Stimulated activated CD8-positive, alpha-beta memory T cell treated with anti-CD3 and anti-CD28 coated beads, Interleukin-4, amount 100 ng/mL, for 1 hour (primary cell): ENCODE measurements at places on chromosomes 1 and 21.

DNA sequence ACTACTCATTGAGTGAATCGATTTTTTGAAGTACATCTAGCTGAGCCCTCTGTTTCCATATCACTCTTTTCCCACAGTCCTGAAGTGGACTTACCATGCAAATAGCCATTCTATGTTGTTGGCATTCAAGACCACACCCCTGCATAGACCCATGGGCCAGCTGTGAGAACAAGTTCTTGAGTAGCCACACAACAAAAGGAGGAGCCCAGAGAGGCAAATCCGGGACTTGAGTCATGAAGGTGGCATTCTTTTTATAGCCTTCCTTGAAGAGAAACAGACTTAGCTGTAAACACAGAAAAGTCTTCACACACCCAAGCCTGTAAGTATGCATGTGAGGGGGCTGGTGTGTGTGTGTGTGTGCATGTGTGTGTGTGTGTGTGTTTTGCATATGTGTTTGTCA lies 13.8 kb upstream of the SPRR5 start:
- no peak for DNase-seq

DNA sequence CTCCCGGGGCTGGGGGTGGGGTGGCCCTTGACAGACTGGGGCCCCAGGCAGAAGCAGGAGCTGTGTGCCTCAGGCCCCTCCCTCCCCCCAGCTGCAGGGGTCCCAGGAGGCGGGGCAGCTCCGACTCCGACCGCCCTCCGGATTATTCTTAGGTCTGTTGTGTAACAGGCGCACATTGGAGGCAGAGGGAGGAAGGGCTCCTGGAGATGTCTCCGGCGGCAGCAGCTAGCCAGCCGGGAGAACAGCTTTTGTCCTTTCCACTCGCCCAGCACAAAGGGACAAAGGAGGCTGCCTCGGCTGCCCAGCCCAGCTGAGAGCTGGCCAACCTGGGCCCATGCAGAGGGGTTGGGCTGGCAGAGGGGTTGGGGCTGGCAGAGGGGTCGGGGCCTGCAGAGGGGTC lies 29.7 kb upstream of the PLCH2 start:
- DNase-seq = no peak

DNA sequence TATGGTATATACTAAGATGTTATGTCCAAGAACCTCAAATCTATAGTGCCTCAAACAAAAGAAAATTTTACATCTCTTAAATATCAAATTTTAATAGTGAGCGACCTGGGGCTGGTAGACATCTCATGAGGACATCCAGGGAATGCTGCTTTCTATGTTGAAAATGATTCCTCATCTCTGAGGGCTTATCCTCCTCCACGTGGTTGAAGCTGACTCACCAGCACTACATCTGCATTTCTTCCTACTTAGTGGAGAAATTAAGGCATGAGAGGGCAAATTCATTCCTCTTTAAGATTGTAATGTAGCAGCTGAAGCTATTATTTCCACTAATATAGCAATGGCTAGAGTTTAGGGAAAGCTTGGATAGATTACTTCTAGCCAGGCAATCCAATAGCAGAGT lies 529.5 kb downstream of the COL11A1 start:
- no peak for DNase-seq

DNA sequence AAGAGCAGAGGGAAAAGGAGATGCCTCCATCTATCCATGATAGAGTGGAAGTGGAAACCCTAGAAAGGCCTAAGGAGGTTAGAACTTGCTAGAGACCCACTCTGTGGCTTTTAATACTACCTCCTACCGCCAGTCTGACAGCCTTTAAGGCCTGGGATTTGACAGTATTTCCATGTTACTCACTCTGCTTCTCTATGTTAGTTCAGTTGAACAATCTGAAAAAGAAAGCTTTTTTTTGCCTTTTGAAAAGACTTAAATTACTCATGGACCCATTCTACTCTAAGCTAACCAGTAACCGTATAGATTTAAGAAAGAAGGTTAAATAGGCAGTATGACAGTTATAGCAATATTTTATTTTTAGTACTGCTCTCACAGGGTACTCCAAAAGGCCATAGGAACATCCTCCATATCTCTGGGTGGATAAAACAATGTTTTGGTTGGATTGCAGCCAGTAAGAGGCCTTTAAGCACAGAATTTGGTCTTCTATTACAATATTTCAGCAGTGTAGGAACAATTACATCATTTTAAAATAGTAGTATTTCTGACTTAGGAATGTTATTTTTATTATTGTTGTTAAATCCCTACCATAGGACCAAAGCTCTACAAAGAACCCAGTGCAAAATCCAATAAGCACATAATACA lies 15.9 kb upstream of the GPR25 start:
- DNase-seq = no peak

DNA sequence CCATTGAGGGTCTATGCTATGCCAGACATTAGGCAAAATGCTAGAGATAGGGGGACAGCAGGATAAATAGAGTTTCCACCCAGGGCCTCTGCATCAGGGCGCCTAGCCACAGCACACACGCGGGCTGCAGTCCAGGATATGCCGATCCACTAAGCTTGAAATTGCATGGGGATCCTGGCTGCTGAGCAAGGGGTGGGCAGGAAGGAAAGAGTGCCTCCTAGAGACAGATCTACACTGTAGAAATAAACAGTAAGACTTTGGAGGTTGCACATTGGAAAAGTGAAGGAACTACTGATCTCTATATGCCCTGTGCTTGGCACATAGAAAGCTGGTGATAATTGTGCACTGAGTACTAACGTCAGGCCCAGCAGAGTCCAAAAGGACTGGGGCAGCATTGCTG lies 411.1 kb downstream of the PRDM2 start:
- DNase-seq = no peak

DNA sequence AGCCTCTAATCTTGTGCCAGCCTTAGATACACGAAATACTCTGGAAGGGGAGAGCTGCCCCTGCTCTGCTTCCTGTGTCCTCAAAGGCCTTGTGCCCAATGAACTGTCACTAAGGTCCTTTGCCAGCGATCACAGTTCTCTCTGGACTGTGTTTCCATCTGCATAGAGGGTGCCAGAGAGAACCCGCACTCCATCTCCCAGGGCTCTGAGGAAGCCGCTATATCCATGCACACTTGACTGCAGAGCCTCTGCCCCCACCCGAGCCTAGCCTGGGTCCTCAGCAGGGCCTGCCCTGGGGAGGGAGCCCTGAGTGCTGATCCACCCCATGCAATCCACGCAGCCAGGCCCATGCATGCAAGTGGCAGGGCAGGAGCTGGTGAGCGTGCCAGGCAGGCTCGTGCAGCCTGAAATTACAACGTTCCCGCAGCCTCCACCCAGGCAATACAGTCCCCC lies 30.6 kb upstream of the KIF21B start:
- DNase-seq = no peak

- DNase-seq = no peak
Measured at GRCh38 chr1:210715072-210715471, 386.4 kb downstream of the HHAT start.

DNA sequence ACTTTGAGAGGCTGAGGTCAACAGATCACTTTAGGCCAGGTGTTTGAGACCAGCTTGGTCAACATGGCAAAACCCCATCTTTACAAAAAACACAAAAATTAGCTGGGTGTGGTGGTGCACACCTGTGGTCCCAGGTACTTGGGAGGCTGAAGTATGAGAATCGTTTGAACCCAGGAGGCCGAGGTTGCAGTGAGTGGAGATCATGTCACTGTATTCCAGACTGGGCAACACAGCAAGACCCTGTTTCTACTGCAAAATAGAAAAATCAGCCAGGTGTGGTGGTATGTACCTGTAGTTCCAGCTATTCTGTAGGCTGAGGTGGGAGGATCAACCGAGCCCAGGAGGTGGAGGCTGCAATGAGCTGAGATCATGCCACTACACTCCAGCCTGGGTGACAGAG lies 4.2 kb upstream of the INTS3 start:
- DNase-seq = no peak

- no peak for DNase-seq
Measured at GRCh38 chr1:204714194-204714860, 28.8 kb upstream of the LRRN2 start.

GRCh38 chr21:45109831-45110492 lies 35.6 kb downstream of the ADARB1 start:
- peak; percentile 9 for DNase-seq

DNA sequence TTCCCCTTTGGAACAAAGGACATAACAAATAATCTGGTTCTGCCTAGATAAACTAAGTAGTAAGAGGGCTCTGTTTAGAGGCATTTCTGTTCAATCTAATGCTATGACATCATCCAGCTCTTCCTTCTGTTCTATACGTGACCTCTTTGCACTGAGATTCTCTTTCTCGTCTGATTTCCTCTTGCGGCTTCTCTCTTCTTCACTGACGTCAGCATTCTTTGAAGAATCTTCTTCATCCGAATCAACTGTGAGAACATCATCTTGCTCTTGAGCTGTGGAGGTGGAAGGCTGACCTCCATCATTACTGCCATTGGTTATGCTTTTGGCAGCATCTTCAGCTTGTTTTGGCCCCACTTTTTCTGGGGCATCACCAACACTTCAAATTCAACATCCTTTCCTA lies 130.4 kb downstream of the HS2ST1 start:
- DNase-seq = no peak

DNA sequence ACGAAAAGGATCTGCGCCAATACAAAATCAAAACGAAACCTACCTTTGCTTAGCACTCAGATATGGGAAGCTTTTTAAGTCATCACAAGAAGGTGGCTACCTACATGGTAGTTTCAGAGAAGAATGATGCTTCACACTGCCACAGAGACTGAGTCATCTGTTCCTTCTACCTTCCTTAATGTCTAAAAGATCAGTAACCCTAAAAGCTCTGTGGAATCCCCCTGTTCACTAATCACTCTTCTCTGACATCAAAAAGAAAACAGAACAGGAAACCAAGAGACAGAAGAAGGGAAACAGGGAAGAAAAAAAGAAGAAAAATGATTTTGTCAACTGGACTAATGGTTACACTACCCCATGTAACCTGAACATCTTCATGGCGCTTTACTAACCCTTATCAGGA lies 177.2 kb downstream of the SMYD3 start:
- DNase-seq = no peak

DNA sequence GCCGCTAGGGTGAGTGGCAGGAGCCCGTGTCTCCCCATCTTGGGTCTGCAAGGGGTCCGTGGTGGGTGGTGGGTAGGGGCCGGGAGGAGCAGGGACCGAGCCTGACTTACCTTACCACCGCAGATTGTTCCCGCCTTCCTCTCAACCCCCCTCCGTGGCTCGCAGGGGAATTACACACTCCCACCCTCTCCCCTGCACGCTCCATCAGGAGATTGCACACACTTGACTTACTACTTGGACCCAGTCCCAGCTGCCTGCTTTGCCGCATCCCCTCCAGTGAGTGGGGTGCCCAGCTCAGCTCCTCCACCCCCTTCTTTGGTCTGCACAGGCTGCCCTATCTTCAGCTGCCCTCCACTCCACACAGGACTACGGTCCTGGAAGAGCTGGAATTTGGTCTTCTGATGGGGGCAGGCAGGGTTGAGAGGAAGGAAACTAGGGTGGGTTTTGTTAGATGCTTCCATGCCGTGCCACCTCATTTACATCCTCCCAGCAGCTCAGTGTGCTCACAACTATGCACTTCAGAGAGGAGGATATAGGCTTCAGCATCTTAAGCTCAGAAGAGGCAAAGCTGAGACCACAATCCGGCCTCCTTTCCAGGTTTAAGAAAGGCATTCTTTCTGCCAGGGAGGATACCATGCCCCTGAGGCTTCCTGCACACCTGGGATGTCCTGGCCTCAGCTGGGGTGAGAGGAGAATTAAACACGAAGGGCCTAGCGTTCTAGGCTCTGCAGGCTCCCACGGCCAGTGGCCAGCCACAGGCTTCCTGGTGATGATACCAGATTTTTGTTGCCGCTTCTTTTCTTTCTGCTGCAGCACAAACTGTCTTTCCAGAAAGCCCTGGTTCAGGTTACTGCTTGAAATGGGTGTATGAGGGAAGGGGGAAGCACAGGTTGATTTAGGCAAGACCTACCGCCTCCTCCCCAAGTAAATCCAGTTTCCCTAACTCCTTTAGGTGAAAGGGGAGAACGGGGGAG lies 2.3 kb downstream of the KCNC4 start:
- no peak for DNase-seq

GRCh38 chr1:87141556-87141955 lies 187.1 kb upstream of the LMO4 start:
- DNase-seq = no peak

GRCh38 chr1:204241050-204241449 lies 27.3 kb upstream of the GOLT1A start:
- no peak for DNase-seq

DNA sequence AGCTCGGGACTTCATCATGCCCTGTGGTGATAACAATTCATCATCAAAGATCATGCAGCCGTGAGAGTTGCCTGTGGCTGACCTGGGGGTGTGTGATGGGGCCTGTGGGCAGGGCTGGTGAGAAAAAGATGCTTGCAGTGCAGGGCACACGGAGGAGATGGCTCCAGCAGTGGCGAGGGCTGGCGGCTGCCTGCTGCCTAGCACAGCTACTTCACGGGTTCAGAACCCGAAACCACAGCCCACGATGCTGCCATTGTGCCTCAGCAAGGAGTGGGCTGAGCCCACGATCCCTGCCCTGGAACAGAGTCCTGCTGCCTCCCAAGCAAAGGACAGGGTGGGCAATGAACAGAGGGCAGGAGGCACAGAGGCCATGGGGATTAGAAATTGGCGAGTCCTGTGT lies 631 bp upstream of the KRTAP10-9 start:
- no peak for DNase-seq
